ENCODE measurements at places on chromosomes 4 and X. TPM values are rescaled to one million over a fixed set of nuclear protein-coding genes. Genes with fewer than 3 reads are reported as not detected.

The SPP1 gene
- total RNA-seq, result not detected

The BEND2 gene
- total RNA-seq, result not detected

The CYTL1 gene
- 41.5 TPM for total RNA-seq

The S100G gene
- not detected for total RNA-seq

The TMEM35A gene
- 7.1 TPM for total RNA-seq

The UGT2B7 gene
- total RNA-seq, result not detected

The TFE3 gene
- total RNA-seq, result 27.1 TPM
